ENCODE measurements at places on chromosomes 4 and X.

DNA sequence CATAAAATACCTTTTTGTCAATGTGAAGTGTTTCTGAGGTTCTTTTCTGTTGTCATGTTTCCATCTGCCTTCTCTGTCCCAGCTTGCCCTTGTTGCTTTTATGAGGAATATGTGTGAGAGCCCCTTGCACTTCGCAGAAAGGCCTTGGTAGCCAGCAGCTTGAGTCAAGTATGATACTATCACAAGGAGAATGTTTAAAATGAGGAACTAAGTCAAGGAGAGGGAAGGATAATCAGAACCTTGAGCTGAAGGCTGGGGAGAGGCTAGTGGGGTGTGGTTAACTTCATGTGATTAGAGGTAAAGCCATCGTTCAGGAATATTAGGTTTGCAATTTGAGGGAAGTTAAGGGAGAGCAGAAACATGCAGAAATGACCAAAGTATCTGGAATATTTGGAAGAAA is 12.7 kb downstream of the PGK1 start:
- DNase-seq, result no peak

GRCh38 chr4:169557061-169557636 is 55.2 kb downstream of the NEK1 start:
- no peak for DNase-seq

GRCh38 chrX:9765737-9766097 is at the start of gene GPR143:
Gene GPR143 (minus strand): TSS chrX:9765847. CDS start chrX:9765817, 30 bp downstream.
- no peak for DNase-seq

- no peak for DNase-seq
Measured at GRCh38 chr4:41613386-41613785, 75.4 kb downstream of the LIMCH1 start.

- no peak for DNase-seq
Measured at GRCh38 chr4:36285784-36286480, 4.5 kb downstream of the DTHD1 start.

- no peak for DNase-seq
Measured at GRCh38 chrX:721354-721753, 90.8 kb downstream of the SHOX start.

DNA sequence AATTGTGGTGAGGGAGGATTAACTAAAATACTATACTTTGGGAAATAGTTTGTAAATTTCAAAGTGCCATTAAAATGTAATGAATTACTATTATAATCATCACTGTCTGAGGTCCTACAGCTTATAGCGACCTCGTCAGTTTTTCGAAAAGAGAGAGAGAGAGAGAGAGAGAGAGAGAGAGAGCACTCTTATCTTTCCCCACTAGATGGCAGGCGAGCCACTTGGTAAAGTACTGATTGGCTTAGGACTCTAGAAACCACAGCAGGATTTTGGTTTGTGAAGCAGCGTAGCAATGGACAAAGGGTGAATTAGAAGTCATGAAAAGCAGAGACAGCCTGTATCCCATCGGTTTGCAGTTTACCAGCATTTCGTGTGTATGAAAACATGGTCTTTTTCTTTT is 52.5 kb downstream of the LINC00632 start:
- DNase-seq, result no peak

DNA sequence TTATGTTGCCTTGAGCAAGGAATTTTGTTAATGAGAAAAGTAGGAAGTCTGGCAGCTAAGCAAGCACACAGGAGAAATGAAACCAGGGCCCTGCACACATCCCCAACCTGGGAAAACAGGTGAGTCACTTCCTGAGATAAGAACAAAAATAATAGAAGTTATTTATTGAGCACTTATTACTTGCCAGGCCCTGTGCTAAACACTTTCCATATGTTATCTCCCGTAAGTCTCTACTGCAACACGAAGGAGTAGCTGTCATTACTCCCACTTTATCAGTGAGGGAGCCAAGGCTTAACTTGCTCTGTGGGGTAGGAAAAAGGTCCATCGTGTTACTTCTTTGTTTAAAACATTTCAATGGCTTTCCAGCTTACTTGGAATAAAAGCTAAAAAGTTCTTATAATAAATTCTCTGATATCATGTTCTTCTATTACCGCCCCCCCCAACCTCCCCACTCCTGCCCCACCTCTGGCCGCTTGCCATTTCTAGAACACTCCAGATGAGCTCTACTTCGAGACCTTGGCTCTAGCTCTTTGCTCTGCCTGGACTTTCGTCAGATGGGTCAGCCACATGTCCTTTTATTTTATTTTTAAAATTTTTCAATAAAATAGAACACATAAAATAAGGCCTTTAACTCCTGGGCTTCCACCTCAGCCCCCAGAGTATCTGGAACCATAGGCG is 36.3 kb upstream of the PLAC8 start:
- no peak for DNase-seq

- no peak for DNase-seq
Measured at GRCh38 chrX:123493857-123494256, 239.0 kb downstream of the THOC2 start.

GRCh38 chrX:68755616-68756125 is 73.2 kb upstream of the EFNB1 start:
- DNase-seq, result no peak

GRCh38 chr4:32010221-32010620 is 1290.1 kb downstream of the PCDH7 start:
- no peak for DNase-seq

GRCh38 chr4:41331224-41331623 is 74.5 kb downstream of the UCHL1 start:
- DNase-seq, result no peak

DNA sequence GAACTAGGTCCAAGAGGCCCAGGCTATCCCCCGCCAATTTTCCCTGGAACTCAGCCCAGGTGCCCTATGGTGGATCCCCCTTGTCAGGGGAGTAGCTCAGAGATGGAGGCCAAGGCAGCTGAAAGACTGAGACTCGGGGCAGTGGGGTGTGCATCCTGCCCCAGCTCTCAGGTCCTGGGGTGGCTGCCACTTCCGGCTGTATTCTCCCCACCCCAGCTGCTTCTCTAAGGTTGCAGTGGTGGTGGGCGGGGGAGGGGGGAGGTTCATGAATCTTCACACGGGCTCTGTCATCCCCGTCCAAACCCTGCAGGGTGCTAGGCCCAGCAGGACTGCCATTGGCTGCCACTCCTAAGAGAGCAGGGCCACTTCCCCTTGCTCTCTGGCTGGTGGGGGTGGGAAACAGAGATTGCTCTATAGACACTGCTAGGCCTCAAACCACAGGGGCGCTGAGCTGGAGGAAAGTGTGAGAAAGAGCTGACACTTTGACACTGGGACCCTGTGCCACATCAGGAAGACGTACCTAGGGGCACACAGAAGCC is 1.5 kb downstream of the SASH3 start:
- no peak for DNase-seq

GRCh38 chr4:42608551-42608950 is 48.4 kb downstream of the ATP8A1 start:
- DNase-seq, result no peak

DNA sequence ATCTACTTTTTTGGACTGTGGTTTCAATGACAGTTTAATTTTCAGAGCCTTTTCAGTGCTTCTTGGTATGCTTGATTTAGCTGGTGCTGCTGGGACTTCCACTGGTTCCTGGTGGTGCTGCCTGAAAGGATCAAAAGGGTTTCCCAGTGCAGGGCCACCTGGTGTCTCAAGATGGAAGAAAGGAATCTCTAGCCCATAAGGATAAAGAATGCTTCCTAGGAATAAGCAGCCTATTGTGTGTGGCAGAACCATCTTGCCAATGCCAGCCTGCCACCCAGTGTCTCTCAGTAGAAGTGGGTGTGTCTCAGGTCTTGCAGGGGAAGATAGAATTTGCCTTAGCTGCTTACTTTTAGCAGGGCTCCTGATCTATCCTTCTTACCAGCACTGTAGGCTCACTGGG is 15.0 kb upstream of the RAI2 start:
- DNase-seq, result no peak

- DNase-seq, result no peak
Measured at GRCh38 chr4:169668069-169668721, 47.8 kb downstream of the CLCN3 start.

- DNase-seq, result no peak
Measured at GRCh38 chr4:185775792-185776555, 36.0 kb downstream of the SORBS2 start.

- DNase-seq, result no peak
Measured at GRCh38 chr4:114281164-114281960, 301.9 kb upstream of the ARSJ start.

DNA sequence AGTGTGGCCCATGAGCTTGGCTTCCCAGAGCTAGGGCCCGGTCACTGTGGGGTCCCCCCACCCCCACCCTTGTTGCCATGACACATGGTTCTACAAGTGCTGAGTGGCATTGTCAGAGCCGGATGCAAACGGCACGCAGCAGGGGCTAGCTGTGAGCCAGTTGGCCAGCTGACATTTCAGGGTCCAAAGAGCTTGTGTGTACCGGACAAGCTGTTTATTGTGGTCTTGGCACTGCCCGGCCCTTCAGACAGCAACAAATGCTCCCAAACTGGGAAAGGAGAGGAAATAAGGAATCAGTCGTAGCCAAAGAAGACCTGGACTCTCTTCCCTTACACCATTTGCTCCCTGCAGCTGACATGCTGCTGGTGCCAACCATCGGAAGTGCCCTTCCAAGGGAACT is 36.8 kb downstream of the TSC22D3 start:
- DNase-seq, result peak; percentile 86

- DNase-seq, result peak; percentile 1
Measured at GRCh38 chr4:81069706-81070331, 39.3 kb downstream of the BMP3 start.

DNA sequence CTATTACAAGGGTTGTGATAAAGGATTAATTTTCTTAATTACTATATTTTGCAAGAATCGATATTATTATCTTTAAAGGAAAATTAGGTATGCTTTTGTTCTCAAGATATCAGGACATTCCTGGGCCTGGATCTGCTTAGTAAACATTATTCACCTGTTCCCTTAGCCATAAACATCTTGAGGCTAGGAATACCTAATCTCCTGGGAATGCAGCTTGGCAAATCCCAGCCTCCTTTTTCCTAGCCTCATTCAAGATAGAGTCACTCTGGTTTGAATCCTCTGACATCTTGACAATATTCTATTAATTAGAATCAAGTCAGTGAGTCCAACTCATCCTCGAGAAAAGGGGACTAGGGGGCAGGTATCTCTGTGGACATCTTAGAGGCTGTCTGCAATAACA is 327.1 kb downstream of the STIM2 start:
- no peak for DNase-seq

DNA sequence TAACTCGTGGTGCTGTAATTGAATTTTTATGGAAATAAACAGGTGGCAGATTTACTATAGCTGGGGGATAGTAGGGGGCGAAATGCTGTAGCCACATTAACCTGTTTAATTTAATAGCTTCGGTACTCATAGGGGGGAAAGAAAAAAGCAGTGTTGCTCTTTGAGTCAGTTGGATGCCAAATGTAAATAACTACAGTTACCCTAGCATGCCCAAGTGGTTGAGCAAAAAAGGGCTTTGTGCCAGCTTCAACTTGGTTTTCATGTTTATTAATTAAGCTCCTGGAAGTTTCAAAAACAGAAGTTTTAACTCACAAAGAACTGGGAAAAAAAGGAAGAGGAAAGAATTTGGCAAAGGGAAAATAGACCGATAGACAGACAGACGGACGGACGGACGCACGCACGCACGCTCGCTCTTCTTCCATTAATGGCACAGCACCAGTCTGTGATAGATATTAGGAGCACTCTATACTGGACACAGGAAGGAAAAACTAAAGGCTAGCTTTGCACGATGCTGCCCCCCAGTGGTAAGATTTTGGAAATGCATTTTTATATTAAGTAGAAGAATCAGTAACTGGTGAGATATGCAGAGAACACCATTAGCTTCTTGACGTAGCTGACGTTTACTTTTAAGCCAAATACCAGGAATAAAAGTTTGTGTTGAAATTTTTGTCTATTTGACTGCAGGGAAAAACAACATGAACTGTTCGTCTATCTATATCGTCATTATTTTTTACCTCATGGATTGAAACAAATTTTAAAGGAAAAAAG is 151.8 kb downstream of the SLC7A11 start:
- peak; percentile 4 for DNase-seq

DNA sequence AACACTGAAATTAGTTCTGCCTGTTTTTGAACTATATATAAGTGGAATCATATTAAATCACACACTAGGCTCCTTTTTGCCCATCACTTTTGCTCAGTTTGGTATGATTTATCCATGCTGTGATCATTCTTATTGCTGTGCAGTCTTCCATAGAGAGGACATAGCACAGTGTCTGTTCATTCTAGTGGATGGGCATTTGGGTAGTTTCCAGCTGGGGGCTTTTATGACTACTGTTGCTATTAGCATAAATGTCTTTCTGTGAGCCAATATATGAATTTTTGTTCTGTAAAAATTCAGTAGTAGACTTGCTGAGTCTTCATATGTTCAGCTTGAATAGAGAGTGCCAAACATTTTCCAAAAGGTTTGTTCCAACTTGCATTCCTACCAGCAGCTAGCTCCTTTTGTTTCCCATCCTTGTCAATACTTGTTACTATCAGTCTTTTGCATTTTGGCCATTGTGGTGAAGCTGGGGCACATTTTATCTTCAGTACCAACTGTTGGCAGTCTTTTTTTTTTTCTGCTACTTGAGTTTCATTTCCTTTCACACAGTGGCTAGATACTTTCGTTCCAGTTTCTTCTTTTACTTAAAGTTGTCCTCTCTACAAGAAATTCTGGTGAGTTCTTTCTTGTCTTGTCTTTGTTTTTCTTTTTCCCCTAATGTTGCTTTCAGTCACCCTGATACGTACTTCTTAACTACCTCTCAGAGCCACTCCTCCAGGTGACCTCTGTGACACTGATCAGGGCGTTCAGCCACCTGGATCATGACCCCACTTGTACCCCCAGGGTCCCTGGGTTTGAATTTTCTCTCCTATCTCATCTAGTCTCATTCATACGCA is 87.0 kb downstream of the ANXA3 start:
- no peak for DNase-seq

GRCh38 chr4:8304827-8305695 is 35.5 kb downstream of the HTRA3 start:
- DNase-seq, result no peak

DNA sequence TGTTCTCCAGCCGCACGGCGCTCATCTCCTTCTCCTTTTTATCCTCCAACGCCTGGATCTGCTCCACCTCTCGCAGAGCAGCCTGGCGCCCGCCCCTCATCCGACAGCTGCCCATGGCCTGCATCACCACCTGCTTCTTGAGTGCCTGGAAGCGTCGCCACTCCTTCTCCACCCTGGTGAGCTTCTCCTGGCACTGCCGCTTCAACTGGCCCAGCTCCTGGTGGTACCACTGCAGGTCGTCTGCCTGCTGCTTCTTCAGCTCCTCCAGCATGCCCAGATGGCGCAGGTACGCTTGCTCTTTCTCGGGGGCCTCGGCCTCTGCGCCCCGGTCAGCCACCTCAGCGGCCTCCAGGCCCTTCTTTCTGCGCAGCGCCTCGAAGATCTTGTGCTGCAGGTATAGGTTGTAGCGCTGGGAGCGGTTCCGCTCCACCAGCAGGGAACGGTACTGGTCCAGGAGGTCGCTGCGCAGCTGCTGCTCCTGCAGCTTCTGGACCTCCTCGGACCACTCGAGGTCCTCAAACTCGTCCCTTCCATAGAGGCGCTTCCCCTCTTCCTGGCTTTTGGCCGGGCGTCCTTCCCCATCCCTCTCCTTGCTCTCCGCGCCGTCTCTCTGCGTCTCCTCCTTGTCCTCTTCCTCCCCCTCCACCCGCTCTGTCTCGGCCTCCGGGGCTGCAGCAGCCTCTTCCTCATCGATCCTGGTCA is 1.2 kb upstream of the TADA2B start:
- DNase-seq, result peak; percentile 12

- DNase-seq, result no peak
Measured at GRCh38 chr4:8703857-8704495, 111.4 kb downstream of the CPZ start.

GRCh38 chr4:72243641-72244040 is 211.8 kb downstream of the NPFFR2 start:
- DNase-seq, result no peak
